ENCODE measurements at places on chromosomes 5 and 9.
A peak's percentile ranks its signal among the peaks of the same experiment; 100 is the strongest.

- peak; percentile 90 for DNase-seq
Observed at GRCh38 chr5:135398855-135399793, at the start of gene MACROH2A1. TSS of gene MACROH2A1 (minus strand) at chr5:135399231. CDS start at chr5:135389093, 10,138 bp downstream.

DNA sequence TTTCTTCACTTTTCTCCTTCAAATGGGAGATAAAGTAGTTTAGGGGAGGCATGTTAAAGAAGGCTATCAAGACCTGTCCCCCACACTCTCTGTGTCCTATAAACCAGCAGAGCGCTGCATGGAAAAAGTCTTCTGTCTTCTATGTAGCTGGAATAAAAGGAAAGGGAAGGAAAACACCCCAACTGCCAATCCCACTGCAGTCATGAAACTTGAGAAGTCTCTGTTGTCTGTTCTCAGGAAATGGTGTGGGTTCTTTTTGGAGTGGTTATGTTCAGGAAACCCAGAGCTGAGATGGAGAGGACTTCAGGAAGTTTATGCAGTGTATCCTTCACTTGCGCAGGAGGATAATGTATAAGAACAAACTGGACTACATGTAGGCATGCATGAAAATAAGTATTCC, 274.3 kb downstream of the GAS1 start:
- DNase-seq: no peak

DNA sequence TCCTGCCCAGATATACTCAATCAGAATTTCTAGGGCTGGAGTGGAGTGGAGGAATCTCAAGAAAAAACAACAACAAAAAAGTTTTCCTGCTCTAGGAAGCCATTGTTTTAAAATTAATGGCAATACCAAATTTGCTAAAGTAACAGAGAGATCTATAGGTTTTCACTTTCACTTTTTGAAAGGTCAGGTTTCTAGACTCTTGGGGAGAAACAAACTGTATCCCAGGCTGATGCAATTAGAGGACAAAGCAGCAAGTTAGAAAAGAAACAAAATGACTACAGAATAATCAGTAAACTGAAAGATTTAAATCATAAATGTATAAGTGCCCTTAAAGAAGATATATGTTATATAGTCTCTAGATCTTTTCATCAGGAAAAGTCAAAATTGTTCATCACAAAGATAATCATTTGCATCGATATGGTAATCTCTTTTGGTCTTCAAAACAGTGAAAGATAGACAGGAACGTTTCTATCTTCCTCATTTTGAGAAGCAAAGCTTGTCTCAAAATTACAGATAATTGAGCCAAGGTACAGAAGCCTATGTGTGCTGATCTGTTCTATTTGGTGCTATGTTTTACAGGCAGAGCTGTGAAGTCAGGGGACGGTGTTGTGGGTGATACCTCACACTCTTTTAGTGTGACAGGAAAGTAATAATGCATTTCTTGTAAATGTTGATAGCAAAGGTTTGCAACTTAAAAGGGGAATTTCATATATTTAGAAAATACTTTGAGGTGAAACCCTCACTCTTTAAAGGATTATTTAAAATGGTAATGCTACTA, 1746.6 kb upstream of the C9orf72 start:
- DNase-seq: no peak

DNA sequence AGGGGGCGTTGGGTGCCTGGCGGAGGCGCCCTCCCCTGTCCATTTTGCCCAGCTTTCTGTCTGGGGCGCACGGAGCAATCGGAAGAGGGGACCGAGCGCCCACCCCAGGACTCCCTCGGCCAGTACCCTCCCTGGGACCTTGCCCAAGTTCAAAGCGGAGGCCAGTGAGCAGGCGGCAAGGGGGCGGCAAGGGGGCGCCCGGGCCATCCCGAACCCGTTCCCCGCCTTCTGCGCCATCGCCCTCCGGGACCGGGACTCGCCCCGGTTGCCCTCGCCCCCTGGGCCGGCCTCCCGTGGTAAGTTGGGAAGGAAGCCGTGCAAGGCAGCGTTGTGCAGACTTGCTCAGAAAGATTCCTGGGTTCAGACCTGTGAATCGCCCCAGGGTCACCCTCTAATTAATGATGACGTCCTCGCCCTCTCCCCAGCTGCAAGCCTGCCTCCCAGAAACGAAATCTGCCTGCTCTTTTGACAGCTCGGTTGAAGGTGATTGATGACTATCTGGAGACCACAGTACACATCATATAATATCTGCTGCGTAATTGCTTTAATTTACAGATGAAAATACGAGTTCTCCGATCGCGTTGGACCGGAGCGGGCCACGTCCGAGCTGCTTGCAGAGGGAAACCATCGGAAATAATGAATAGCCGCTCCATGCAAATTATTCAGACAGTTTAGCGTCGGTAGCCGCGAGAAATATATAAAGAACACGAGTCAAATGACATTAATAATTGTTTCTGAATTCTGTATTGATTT, 1.4 kb upstream of the IRX4 start:
- no peak for DNase-seq

DNA sequence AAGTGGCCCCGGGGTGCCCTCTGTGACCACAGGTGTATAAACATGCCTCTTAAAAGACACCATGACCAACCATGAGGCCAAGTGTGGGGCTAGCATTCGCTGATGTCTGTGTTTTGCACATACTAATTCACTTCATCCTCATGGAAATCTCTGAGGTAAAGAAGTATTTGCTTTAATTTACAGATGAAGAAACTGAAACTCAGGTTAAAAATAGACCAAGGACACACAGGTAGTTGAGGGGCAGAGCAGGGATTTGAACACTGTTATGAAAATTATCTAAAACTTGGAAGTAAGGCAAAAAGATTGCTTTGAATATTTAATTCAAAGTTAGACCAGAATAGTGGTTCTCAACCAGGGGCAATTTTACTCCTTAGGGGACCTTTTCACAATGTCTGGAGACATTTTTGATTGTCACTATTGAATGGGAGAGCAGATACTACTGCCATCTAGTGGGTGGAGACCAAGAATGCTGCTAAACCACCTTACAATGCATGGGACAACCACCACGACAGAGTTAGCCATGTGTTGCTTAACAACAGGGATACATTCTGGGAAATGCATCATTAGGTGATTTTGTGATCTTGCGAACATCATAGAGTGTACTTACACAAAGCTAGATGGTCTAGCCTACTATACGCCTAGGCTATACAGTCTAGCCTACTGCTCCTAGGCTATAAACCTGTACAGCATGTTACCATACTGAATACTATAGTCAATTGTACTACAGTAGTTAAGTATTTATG, 8.0 kb upstream of the FXN start:
- DNase-seq: peak; percentile 88

- DNase-seq: no peak
Observed at GRCh38 chr5:68754536-68754935, 339.3 kb upstream of the SLC30A5 start.

GRCh38 chr9:127330501-127330900, 65.9 kb downstream of the GARNL3 start:
- DNase-seq: no peak

DNA sequence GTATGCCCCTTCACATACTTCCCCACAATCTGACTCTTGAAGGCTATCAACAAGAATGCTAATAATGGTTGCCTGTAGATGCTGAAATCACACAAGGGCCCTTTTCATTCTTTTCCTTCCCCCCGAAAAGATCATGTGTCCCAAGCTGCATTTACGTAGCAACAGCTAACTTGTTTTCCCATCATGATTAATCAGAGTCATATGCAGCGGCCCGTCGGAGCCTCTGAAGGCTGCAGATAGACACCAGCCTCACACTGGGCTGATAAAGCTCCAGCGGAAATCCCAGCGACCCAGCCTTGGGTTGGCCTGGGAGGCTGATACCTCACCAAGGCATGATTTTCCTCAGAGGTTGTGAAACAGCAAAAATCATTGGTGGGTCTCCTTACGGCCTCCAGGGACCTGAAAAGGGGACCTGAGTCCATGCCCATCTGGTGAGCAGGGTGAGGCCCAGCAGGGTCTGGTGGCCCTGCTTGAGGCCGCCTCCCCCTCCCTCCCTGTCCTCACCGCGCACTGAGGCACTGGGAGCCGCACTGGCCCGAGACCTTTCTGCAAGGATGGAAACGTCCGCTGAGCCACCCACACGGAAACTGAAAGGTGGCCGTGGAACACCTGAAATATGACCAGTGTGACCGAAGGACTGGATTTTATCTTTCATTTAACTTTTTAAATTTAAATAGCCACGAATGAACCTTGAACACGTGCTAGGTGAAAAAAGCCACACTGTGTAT, 114.2 kb upstream of the PHYKPL start:
- DNase-seq: no peak

- no peak for DNase-seq
Observed at GRCh38 chr9:70385426-70385825, 29.0 kb downstream of the KLF9 start.

DNA sequence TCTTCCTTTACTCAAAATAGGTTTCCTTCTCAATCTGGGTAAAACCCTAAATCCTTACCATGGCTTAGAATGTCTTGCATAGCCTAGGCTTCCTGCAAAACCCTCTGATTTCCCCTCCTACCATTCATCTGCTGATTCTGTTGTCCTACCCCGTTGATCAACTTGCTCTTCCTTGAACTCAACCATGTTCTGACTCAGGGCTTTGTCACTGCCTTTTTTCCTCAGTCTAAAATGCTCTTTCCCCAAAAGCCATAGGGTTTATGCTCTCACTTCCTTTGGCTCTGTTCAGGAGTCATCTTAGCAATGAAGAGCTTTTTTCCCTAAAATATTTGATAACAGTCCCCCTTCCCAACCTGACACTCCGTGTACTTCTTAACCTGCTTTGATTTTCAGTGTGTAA, 79.4 kb upstream of the IZUMO3 start:
- DNase-seq: no peak

DNA sequence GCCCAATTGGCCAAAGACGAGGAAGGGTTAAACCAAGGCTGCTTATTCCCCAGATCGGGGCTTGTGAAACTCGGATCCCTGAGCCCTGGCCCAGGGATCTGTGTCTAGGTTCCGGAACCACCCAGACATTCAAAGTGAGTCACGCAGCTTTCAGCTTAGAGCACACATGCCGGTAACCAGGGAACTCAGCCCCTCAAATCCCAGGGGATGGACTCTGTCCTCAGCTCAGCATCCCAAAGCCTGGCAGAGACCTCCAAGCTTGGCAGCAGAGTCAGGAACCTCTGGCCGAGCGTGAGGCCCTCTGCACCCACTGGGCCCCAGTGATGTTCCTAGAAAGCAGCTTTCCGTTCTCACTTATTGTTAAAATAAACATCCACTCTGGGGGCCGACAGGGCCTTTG, 5.1 kb downstream of the PNPLA7 start:
- no peak for DNase-seq

GRCh38 chr5:39072925-39073766, 1.1 kb downstream of the RICTOR start:
- DNase-seq: peak; percentile 84

DNA sequence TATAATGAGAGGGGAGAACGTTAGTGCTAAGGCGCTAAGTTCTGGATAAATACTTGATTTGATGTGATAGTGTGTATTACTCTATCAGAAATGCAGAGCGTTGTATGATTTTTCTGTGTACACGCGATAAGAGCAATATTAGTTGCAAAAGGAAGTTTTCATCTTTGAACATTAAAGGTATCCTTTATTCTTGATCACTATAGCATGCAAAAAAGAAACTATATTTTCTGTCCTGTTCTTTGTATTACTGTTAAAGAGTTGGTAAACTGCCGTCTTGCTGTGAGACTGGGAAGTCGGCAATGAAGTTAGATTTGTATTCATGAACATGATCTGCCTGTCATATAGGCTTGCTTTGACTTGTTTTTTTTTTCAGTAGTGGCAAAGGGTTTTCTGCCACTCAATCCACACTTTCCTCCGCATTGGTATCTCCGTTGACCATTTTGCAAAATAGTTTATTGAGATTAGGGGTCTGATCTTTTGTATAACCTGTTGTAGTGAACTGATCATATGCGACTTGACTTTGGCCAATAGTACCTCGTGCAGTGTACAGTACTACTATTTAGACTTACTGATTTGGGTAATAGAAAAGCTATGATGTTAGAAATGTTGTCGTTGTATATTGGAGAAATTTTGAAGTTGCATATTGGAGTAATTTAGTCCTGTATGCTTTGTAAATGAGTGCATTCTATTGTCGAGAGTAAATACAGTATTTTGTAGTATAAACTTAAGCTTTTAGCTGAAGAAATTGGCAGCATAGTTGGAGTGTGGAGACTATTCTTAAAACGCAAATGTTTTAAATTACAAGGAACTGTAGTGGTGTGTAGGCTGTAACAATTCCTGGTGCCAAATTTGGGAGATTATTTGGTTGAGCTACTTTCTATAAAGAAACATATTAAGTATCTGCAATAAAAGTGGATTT, 1.7 kb downstream of the DENND4C start:
- peak; percentile 55 for DNase-seq
